ENCODE measurements at places on chromosomes 2 and 18.

DNA sequence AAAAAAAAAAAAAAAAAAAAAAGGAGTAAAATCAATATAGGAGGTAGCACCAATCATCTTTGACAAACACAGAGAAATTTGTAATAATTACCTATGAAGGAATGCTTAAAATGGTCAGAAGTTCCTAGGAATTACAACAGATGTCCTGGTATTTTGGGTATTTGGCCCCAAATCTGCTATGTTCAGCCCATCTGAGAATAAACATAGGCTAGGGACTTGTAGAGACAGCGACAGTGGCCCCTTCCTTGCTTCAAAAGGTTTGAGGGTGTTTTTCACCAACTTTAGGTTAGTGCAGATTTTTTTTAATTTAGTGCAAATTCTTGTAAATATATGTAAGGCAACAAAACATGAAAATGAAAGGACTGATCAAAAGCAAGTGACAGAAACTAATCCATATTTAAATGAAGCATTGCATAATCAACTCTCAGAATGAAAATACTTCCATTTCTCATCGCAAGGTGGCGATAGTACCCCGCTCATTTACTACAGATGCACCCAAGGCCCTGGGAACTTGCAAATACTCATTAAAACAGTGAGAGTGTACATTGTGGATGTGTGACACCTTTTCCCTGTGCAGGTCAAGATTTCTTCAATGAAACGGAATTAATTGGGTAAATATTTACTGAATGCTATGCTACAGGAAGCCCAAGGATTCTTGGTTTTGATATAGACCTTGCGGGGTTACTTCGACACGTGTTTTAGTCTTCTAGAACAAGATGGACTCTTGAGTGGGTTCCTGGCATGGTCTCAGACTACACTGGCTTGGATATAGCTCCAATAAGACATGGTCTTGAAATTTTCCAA, 44.6 kb downstream of the FAM124B start:
- peak; percentile 12 for DNase-seq

GRCh38 chr2:173929441-173929840, 35.7 kb downstream of the SP3 start:
- DNase-seq = no peak

GRCh38 chr2:157820193-157820592, 55.9 kb downstream of the ACVR1 start:
- DNase-seq = no peak

DNA sequence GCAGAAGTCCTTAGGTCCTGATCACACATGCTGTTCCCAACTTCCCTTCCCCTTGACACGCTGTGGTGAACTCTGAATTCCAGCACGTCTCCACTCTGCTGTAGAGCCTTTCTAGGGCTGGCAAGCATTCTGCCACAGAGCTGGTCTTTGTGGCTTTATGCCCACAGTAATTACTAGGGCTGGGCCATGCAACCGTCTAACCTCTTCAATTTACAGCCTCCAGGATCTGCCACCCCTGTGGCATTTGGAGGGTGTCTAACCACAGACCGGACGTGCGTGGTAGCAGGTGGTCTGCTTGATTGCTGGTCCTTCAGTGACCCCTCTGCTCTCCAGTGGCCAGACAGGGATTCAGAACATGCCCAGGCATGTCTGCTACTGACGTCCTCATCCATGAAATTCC, 43.1 kb upstream of the TGFA start:
- DNase-seq = no peak

- no peak for DNase-seq
These were observed 68.4 kb downstream of the TRAPPC12 start for GRCh38 chr2:3447789-3448317.
